ENCODE measurements at places on chromosomes 4 and X.
A peak's percentile ranks its signal among the peaks of the same experiment; 100 is the strongest.

DNA sequence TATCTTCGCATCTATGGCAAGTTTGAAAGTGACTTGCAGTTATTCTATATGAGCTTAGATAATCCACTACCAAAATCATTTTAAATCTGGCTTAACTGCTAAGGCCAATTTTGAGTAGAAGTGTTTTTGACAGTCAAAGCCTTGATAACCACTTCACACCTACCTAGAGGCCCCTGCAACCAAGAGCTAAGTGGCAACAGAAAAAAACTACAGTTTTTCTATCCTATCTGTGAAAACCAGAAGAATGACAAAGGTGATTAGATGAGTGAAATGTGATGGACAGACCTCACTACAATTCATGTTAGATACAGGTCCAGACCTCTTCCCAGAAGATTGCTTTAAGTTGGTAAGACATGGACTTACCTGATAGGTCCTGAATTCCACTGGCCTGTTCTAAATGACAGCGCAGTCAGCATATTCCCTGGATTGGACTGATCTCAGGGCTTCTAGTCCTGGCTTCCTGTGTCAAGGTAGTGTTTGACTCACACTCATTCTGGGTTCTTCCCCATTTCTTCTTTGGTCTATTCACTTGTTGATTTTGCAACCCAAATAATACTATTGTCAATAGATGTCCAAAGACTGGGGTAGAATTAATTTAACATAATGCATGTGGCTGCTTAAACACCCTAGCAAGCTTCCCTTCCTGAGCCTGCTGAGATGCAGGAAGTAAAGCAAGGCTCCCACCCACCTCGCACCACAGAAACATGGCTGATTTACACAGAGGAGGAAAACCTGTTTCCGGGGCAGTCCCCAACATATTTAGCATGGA lies 65.1 kb downstream of the PPP3CA start:
- no peak for DNase-seq

- DNase-seq: peak; percentile 11
Measured at GRCh38 chr4:101345596-101346350, 1.6 kb downstream of the PPP3CA start.

DNA sequence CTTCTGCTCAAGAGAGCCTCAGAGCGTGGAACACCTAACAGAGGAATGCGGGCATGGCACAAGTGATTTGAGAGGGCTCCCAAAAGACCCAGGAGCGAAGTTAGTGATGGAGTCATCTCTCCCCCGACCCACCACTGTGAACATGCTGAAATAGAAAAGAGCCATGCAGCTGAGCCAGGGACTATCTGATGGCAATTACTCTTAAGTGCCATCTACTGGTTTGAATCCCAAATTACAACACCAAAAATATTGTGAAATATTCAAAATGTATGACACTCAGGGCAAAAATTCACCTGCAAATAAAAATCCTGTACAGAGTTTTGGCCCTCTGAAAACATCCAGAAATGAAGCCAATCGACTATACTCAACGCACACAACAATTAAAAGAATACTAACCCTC lies 2038.9 kb upstream of the ADGRL3 start:
- no peak for DNase-seq

GRCh38 chrX:19886883-19887531 lies 393 bp downstream of the SH3KBP1 start:
- DNase-seq: no peak

- DNase-seq: no peak
Measured at GRCh38 chr4:43932448-43932847, 516.2 kb downstream of the KCTD8 start.

- no peak for DNase-seq
Measured at GRCh38 chr4:102163404-102164140, 181.7 kb downstream of the SLC39A8 start.

DNA sequence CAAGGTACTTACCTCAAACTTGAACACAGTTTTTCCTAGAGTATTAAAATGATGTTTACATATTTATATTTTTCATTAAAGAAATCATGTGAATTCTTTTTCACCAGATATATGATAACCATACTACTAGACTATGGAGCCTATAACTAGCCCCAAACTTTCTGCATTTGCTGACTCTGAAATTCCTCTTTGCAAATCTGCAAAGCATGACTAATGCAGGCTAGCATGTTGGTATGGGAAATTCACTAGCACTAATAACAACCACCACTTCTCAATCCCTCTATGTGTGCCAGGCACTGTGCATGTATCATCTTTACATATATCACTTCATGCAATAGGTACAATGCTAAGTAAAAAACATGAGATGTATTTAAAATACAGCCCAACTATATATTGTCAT lies 51.1 kb downstream of the SLC10A7 start:
- DNase-seq: no peak

- no peak for DNase-seq
Measured at GRCh38 chrX:71657267-71657666, 10.1 kb upstream of the LOC101059915 start.

- DNase-seq: no peak
Measured at GRCh38 chrX:1361275-1361674, 24.7 kb downstream of the IL3RA start.

- no peak for DNase-seq
Measured at GRCh38 chr4:153418558-153418957, 47.6 kb upstream of the TMEM131L start.

GRCh38 chrX:54961750-54962149 lies 32.2 kb downstream of the PFKFB1 start:
- DNase-seq: no peak

DNA sequence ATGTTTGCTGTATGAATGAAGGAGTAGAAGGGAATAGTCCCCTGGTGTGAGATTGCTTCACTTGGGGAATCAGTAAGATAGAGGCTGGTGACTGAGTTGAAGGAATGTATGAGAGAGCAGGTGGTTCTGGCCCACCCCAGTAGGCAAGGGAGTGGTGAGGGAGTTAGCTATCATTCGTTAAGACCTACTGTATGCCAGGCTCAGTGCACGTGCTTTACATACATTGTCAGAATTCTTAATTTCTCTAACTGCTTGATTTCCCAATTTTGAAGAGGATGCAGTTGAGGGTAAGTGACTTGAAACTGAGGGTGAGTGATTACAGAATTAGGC lies 700 bp downstream of the VMA21 start:
- no peak for DNase-seq

DNA sequence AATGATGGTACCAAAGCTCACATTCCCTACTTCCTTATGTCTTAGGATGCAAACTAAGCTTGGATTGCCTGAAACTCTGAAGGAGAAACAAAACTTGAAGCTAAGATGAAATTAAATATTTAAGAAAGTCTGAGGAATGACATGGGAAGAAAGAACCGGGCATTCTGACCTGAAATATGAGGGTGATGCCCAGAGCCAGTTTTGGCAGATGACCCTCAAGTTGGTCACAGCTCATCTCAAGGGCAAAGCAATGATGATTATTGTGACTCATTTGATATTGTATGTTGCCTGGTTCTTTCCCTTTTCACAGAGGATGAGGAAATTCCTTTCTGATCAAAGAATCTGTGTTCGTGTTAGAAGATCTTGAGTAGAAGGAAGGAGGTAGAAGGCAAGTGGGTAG lies 96.0 kb upstream of the NHS start:
- DNase-seq: no peak

- DNase-seq: peak; percentile 23
Measured at GRCh38 chr4:184267673-184268583, 50.3 kb upstream of the ENPP6 start.

GRCh38 chr4:137538526-137538925 lies 6.2 kb upstream of the PCDH18 start:
- DNase-seq: no peak

DNA sequence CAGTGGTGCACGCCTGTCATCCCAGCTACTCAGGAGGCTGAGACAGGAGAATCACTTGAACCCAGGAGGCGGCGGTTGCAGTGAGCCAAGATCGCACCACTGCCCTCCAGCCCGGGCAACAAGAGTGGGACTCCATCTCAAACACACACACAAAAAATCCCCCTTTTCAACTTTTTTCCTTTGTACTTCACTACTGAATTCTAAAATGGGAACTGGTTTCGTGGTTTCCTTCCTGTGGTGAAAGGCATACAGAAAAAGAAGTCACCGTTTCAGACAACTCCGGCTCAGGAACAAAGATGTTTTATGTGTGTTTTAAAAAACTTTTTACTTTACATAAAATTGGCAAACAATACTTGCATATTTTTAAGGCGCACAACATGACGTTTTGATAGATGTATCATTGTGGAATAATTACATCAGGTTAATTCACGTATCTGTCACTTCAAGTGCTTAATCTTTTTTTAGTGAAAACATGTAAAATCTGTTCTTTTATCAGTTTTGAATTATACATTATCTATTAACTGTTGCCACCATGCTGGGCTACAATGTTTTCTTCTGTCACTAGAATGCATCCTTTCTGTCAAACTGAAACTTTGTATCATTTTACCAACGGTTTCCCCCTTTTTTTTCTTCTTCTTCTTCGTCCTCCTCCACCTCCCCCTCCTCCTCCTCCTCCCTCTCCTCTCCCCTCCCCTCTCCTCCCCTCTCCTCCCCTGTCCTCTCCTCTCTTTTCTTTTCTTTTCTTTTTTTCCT lies 186.0 kb downstream of the CRLF2 start:
- DNase-seq: no peak

DNA sequence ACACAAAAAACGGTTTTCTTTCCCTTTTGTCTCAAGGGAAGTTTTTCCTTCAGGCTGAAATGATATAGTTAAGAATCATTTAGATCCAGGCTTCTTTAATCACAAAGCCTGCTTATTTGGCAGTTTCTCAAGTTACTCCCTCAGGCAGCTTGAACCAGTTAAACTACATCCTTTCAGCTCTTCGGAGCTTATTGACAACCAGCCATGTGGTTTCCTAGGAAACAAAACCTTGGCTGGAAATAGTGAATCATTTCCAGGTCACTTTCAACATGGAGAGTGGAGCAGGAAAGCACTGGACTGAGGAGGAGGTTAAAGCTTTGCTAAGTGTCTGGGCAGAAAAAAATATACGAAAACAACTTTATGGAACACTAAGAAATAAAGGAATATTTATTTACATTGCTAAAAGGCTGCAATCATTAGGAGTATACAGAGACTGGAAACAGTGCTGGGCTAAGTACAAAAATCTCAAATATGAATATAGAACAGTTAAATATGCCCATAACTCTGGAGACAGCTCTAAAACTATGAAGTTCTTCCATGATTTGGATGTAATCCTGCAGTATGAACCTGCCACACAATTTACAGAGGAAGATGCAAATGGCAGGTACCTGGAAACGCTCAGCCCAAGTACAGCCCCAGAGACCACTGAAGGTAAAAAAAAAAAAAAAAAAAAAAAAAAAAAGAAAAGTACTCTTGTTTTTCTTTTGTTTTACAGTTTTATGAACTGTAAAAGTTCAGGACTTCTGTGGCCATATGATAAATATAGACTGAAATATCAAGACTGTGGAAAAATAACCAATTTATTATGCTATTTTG lies 23.2 kb upstream of the AASDH start:
- DNase-seq: no peak
